ENCODE measurements at places on chromosomes 3 and 15.
A peak's percentile ranks its signal among the peaks of the same experiment; 100 is the strongest.

- peaks cover 73% of the 10 kb centered on the region for H3K36me3 ChIP-seq
- no peaks in the 10 kb centered on the region for H3K27me3 ChIP-seq
- no peak for DNase-seq
- peaks cover 2% of the 10 kb centered on the region for H3K4me1 ChIP-seq
Measured at GRCh38 chr15:98920091-98920880, 87.3 kb downstream of the PGPEP1L start.

- no peaks in the 10 kb centered on the region for H3K4me1 ChIP-seq
- no peak overlapping the region for H3K4me3 ChIP-seq
- no peaks in the 10 kb centered on the region for H3K36me3 ChIP-seq
- no peak for DNase-seq
- no peak overlapping the region for H3K27ac ChIP-seq
Measured at GRCh38 chr3:59191651-59192050, 141.8 kb upstream of the CFAP20DC start.

- H3K36me3 ChIP-seq, result no peaks in the 10 kb centered on the region
- H3K27me3 ChIP-seq, result no peaks in the 10 kb centered on the region
- no peak overlapping the region for H3K27ac ChIP-seq
- DNase-seq, result peak; percentile 78
Measured at GRCh38 chr3:16048435-16049318, 125.8 kb upstream of the GALNT15 start.

DNA sequence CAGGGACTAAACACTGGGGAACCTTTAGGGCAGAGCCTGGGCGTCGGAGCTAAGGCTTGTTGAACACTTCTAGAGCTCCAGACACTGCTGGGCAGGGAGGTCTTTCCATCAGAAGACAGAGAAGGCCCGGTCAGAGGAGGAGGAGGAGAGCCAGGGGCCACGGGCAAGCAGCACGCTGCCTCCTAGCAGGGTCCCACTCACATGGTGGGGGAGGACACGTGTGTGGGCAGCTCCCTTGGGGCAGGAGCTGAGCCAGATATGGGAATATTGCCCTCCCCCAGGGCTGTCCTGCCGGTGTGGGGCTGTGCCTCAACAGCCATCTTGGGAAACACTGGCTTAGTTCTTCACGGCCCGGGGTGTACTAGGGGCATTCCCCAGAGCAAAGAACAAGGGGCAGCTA is 89.6 kb upstream of the TLE3 start:
- peaks cover 32% of the 10 kb centered on the region for H3K27me3 ChIP-seq
- no peak overlapping the region for H3K27ac ChIP-seq
- H3K4me3 ChIP-seq, result no peak overlapping the region
- H3K4me1 ChIP-seq, result peaks cover 3% of the 10 kb centered on the region
- H3K36me3 ChIP-seq, result no peaks in the 10 kb centered on the region
- no peak for DNase-seq

DNA sequence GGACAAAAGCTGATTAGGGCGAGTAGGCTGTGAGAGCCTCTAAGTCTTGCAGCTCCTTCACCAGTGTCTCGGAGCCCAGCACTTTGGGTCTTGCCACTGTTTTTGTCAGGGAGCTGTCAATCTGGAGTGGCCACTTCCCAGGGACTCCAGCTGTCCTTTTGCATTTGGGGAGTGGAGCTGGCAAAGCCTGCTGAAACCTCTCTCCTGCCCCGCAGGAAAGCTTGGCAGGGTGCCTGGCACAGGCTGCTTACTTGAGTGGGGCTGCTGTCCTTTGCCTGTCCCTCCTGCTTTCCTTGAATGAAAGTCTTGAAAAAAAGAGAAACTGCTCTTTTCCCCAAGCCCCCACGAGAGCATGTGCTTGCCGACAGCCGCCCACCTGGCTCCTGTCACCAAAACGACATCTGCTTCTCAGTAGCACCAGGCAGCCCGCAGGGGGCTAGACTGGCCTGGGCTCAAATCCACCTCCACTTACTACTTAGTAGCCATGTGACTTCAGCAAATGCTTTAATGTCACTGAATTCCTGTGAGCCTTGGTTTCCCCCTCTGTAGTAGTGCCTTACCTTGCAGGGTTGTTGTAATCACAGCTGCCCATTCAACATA is 13.7 kb downstream of the USP13 start:
- H3K27me3 ChIP-seq, result no peaks in the 10 kb centered on the region
- H3K4me1 ChIP-seq, result peaks cover 8% of the 10 kb centered on the region
- H3K27ac ChIP-seq, result no peak overlapping the region
- no peak overlapping the region for H3K4me3 ChIP-seq
- no peak for DNase-seq

GRCh38 chr15:78195735-78196201 is 38.6 kb downstream of the ACSBG1 start:
- no peak overlapping the region for H3K27ac ChIP-seq
- DNase-seq, result no peak
- no peaks in the 10 kb centered on the region for H3K36me3 ChIP-seq
- H3K27me3 ChIP-seq, result peaks cover 8% of the 10 kb centered on the region

DNA sequence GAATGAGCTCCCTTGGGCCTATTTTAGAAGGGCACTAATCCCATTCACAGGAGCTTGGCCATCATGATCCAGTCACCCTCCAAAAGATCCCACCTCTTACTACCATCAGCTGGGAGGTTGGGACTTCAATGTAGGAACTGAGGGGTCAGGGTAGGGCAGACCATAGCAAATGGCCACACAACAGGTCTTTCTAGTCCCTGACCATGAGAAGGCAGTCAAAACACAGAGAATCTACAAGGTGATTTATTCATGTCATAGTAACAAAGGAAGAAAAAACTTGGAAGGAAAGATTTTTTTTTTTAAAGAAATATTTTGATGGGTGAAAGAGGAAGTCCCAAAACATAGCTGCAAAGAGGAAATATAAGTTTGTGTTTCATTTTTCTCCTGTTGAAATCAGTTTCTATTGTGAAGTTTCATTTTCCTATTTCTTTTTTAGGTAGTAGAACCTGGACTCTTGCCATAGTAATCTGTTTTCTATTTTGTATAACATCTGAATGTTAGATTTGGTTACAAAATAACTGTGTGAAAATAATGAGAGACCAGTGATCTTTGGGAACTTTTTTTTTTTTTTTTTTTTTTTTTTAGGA is 23.5 kb upstream of the TNFSF10 start:
- H3K27ac ChIP-seq, result no peak overlapping the region
- H3K36me3 ChIP-seq, result no peaks in the 10 kb centered on the region
- H3K27me3 ChIP-seq, result no peaks in the 10 kb centered on the region

DNA sequence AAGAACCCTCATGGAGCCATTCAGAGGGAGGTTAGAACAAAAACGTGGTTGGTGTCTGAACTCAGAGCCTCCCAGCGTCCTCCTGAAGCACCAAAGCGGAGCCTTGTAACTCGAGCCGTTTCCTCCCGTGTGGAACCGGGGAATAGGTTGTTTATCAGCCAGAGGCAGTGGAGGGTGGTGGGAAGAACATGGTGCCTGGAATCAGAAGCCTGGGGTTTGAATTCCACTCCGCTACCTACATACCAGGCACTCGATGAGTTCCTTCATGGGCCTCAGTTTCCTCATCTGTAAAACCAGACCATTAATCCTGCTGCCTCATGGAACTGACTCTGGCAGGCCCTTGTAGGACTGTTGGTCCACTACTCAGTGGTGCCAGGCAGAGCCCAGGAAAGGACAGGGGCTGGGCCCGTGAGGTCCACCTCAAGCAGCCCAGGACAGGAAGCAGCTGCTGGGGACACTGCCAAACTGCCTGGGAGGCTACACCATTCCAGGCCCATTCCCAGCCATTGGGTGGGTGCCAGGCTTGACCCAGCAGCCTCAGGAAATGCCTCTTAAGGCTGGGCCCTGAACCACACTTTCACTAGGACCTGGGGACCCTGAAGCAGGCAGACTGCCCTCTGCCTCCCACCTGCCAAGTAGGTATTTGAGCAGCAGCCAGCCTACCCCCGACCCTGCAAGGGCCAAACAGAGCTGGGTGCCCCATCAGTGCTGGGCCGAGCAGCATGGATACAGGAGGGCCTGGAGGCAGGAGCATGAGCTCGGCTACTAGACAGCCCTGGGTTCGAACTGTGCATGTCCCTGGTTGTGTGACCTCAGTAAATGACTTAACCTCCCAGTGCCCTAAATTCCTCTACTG is 33.4 kb downstream of the PRKCD start:
- no peaks in the 10 kb centered on the region for H3K27me3 ChIP-seq
- peaks cover 10% of the 10 kb centered on the region for H3K36me3 ChIP-seq
- H3K4me1 ChIP-seq, result peaks cover 26% of the 10 kb centered on the region
- peak overlapping the region; percentile 43 for H3K27ac ChIP-seq
- no peak overlapping the region for H3K4me3 ChIP-seq
- peak; percentile 23 for DNase-seq

GRCh38 chr3:120028271-120029047 is 65.8 kb downstream of the GSK3B start:
- no peak for DNase-seq
- peaks cover 10% of the 10 kb centered on the region for H3K36me3 ChIP-seq
- H3K27me3 ChIP-seq, result no peaks in the 10 kb centered on the region
- H3K4me3 ChIP-seq, result no peak overlapping the region
- no peak overlapping the region for H3K27ac ChIP-seq

DNA sequence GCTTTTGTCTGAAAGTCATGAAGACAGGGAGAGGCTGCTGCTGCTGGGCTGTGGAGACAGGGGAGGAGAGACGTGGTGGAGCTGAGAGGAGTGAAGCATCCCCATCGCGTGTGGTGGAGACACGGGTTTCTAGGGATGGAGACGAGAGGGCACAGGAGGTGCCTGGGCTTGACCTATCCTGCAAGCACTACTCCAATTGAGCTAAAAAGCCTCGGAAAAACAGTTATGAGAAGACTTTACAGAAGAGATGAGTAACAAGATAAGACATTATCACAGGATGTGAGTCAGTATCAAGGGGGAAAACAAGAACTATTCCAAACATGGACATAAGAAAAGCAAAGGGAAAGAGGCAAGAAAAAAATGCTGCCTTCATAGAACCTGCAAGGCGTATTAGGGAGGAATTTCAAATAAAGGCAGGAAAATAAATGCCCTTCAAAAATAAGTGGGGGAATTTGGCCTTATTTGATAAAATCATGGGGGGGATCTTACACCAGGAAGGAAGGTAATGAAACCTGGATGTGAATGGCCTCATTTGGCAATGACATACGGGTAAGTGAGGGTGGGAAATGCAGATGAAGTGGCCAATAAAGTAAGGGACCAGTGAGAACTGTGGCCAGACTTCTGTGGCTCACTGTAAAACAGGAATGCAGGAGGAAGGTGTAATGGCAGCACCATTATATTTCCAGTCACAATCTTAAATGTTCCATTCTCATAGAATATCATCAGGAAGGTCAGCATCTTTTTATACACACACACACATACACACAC is 97.9 kb downstream of the PLD1 start:
- DNase-seq, result peak; percentile 77
- H3K27ac ChIP-seq, result no peak overlapping the region
- no peaks in the 10 kb centered on the region for H3K27me3 ChIP-seq
- peaks cover 2% of the 10 kb centered on the region for H3K4me1 ChIP-seq
- no peak overlapping the region for H3K4me3 ChIP-seq

- DNase-seq, result no peak
- H3K27me3 ChIP-seq, result no peaks in the 10 kb centered on the region
- H3K4me3 ChIP-seq, result no peak overlapping the region
- no peak overlapping the region for H3K27ac ChIP-seq
- H3K36me3 ChIP-seq, result no peaks in the 10 kb centered on the region
- H3K4me1 ChIP-seq, result no peaks in the 10 kb centered on the region
Measured at GRCh38 chr3:53202331-53203015, 41.5 kb downstream of the PRKCD start.

DNA sequence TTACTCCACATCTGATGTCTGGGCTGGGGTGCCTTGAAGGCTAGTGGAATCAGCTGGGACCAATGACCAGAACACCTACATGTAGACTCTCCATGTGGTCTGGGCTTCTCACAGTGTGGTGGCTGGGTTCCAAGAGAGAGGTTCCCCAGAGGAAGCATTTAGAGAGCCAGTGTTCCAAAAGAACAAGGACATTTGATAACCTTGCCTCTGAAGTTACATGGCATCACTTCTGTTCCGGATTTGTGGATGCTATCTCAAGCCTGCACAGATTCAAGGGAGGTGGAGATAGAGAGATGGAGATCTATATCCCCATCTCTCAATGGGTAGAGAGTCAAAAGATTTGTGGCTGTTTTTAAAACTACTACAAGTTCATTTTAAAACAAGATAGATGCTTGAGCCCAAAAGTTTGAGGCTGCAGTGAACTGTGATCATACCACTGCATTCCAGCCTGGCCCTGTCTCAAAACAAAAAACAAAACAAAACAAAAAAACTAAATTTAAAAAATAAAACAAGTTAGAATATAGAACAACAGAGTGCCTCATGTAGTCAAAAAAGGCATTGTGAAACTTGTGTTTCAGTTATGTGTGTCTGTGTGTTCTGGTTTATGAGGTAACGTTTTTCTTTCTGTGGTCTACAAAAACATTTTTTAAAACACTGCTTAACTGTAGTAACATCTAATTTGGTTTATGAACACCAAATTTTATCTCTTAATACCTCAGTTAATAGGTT is 44.8 kb downstream of the PDE8A start:
- H3K36me3 ChIP-seq, result no peaks in the 10 kb centered on the region
- no peak overlapping the region for H3K27ac ChIP-seq
- DNase-seq, result peak; percentile 8
- no peaks in the 10 kb centered on the region for H3K27me3 ChIP-seq
- peaks cover 23% of the 10 kb centered on the region for H3K4me1 ChIP-seq

DNA sequence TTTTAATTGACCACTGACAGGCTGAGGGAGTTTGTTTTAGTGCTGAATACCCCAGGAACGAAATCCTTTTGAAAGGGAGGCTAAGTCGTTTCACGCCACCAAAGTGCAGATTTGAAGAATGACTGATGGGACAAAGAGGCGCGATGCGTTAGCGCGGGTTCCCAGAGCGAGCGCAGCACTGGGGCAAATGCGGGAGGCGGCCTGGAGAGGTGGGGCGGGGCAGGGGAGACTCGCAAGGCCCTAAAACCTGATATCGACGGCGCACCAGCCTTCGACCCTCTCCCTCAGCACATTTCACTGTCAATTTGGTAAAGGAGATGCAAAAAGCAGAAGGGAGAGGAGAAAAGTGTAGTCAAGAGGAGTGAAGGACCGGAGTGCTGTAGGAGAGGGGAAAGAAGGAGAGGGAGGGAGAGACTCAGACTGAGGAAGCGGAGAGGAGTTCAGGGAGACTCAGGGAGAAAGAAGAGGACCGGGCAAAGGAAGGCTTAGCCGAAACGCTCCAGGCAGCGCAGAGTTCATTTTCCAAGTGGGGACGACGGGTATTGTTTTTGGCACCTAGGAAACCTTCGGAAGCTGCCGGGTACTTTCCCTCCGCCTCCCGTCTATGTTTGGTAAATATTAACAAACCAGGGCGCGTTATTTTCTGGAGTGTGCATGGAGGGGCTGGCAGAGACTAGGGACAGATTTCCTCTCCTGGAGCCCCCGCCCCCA is 3.8 kb upstream of the FOXB1 start:
- peaks cover 28% of the 10 kb centered on the region for H3K4me1 ChIP-seq
- H3K27ac ChIP-seq, result no peak overlapping the region
- no peak overlapping the region for H3K4me3 ChIP-seq
- DNase-seq, result no peak
- peaks cover 98% of the 10 kb centered on the region for H3K27me3 ChIP-seq
- H3K36me3 ChIP-seq, result peaks cover 7% of the 10 kb centered on the region

GRCh38 chr3:86766331-86766730 is 224.6 kb downstream of the VGLL3 start:
- no peak overlapping the region for H3K4me3 ChIP-seq
- DNase-seq, result no peak
- H3K27me3 ChIP-seq, result no peaks in the 10 kb centered on the region
- H3K4me1 ChIP-seq, result no peaks in the 10 kb centered on the region
- H3K27ac ChIP-seq, result no peak overlapping the region
